ENCODE measurements at places on chromosomes 5 and 9.

GRCh38 chr5:43046474-43046873, 6.4 kb upstream of the ANXA2R start:
- no peak for DNase-seq

GRCh38 chr9:80651044-80651443, 1038.3 kb downstream of the TLE1 start:
- DNase-seq = no peak

- DNase-seq = no peak
These were observed 140.7 kb upstream of the SPRY4 start for GRCh38 chr5:142465476-142465875.

- DNase-seq = no peak
These were observed 48.7 kb downstream of the ANKDD1B start for GRCh38 chr5:75659791-75660450.

DNA sequence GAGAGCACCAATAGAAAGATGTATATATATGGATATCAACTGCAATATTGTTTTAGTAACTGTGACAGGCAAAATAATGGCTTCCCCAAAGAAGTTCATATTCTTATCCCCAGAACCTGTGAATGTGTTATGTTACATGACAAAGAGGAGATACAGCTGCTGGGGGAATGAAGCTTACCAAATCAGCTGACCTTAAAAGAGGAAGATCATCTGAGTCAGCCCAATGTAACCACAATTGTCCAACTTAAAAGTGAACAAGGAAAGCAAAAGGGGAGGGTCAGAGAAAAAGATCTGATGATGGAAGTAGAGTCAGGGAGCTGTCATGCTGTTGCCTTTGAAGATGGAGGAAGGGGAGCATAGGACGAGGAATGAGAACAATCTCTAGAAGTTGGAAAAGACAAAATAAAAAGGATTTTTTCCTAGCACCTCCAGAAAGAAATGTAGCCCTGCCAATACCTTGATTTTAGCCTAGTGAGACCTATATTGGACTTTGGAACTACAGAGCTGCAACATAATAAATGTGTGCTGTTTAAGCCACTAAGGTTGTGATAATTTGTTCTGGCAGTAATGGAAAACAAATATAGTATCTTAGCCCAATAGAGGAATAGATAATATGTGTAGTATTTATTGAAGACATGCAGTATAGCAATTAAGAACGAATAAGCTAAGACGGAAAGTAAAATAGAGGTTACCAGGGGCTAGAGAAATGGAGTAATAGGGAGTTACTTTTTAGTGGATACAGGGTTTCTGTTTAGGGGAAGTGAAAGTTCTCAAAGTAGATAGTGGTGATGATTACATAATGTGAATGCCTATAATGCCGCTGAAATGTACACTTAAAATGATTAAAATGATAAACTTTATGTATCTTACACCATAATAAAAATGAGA, 115.9 kb downstream of the PIK3R1 start:
- no peak for DNase-seq

GRCh38 chr5:107356891-107357290, 313.8 kb downstream of the EFNA5 start:
- no peak for DNase-seq

Measured in right kidney (tissue), 9 donors.